Activated CD4-positive, alpha-beta memory T cell treated with anti-CD3 and anti-CD28 coated beads, Interleukin-2, amount 10 ng/mL, durations not matched to agents 7 days and 5 days (primary cell): ENCODE measurements at places on chromosomes 12 and 14.

DNA sequence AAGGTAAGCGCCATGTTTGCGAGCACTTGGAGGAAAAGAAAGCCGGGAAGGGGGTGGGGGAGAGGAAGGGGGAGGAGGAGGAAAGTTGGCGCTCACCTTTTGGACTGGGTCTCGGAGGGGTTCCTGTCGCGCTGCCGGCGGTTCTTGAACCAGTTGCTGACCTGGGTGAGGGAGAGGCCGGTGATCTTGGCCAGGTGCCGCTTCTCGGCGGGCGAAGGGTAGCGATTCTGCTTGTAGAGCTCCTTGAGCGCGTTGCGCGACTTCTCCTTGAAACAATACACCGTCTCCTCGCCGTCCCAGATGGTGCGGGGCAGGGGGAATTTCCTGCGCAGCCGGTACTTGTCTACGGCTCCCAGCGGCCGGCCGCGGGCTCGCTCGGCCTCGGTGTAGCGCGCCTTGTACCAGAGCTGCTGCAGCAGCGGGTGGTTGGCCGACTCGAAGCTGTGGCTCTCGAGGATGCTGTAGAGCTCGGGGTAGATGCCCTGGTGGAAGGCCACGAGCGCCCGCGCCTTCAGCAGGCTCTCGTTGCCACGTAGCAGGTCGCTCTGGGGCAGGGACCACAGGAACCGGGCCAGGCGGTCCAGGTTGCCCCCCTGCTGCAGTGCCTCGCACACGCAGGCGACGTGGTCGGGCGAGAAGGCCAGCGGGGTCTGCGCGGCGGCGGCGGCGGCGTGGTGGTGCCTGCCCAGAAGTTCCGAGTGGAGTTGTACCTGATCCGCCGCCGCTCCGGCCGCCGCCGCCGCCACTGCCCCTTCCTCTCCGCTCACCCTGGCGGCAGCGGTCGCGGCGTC is 840 bp downstream of the SIX4 start:
- peaks cover 30% of the 10 kb centered on the region for H3K4me1 ChIP-seq
- H3K27me3 ChIP-seq: peaks cover 73% of the 10 kb centered on the region

DNA sequence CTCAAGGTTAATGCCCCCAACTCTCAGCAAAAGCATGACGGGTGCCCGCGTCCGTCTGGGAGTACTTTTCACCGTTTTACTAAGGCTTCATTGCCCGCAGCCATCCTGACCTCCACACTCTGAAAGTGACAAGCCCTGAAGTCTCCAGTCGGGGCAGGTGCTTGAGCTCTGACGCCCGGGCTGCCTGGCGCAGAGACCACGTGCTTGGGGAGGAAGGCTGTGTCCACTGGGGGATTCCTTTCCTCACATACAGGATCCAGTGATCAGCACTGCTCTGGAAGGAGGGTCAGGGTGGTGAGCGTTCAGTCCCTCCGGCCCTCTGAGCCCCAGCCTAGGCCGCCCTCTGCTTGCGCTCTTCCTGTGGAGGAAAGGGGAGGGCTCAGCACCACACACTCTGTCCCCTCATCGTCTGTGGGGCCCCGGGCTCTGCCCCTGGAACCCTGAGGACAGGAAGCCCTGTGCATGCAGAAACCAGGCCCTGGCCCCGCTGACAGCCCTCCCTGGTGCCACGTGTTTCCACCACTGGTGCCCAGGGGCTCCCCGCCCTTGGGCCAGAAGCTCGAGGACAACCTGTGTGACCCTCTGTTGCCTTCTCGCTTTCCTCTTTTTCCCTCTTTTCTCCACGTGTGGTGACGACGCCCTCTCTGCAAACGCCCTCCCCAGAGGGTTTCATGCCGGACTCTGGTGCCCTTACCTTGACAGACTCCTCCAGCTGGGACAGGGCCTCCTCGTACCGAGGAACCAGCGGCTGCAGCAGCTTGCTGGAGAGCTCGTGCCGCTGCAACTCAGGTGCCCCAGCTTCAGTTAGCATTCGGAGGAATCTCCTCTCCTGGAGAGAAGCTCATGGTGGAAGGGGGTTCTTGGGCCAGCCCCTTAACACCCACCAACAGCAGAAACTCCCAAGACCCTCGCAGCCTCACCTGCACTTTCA is 4.9 kb downstream of the DDX51 start:
- no peak overlapping the region for H3K27ac ChIP-seq
- peaks cover 11% of the 10 kb centered on the region for H3K4me1 ChIP-seq
- H3K4me3 ChIP-seq: no peak overlapping the region
- DNase-seq: no peak
- H3K27me3 ChIP-seq: no peaks in the 10 kb centered on the region
- peaks cover 28% of the 10 kb centered on the region for H3K36me3 ChIP-seq

DNA sequence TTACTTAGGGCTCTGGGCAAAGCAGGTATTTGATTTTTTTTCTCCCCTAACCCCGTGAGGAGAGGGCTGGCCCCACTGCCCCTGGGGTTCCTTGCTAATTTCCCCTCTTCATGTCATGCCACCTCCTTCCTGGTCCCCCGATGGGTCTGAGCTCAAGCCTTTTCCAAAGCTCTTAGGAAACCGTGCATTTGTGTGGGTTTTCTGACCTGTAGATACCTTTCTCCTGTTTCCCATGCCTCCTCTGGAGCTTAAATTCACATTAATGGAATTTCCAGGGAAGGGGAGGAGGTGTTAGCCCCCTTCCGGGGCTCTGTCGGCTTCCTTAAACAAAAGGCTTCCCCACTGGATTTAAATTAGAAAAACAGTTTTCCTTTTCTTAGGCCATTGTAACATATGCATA is 12.6 kb downstream of the SFSWAP start:
- DNase-seq: no peak
- no peaks in the 10 kb centered on the region for H3K27me3 ChIP-seq
- H3K4me3 ChIP-seq: no peak overlapping the region
- H3K27ac ChIP-seq: no peak overlapping the region
- H3K36me3 ChIP-seq: peaks cover 76% of the 10 kb centered on the region

GRCh38 chr14:21313512-21313911 is 33.6 kb downstream of the RPGRIP1 start:
- H3K27ac ChIP-seq: no peak overlapping the region
- H3K36me3 ChIP-seq: no peaks in the 10 kb centered on the region
- no peak for DNase-seq

GRCh38 chr14:95460647-95461478 is 55.6 kb downstream of the SYNE3 start:
- H3K4me1 ChIP-seq: peaks cover 35% of the 10 kb centered on the region
- H3K4me3 ChIP-seq: no peak overlapping the region
- peak overlapping the region; percentile 26 for H3K27ac ChIP-seq
- peaks cover 64% of the 10 kb centered on the region for H3K36me3 ChIP-seq
- no peak for DNase-seq
- H3K27me3 ChIP-seq: no peaks in the 10 kb centered on the region

DNA sequence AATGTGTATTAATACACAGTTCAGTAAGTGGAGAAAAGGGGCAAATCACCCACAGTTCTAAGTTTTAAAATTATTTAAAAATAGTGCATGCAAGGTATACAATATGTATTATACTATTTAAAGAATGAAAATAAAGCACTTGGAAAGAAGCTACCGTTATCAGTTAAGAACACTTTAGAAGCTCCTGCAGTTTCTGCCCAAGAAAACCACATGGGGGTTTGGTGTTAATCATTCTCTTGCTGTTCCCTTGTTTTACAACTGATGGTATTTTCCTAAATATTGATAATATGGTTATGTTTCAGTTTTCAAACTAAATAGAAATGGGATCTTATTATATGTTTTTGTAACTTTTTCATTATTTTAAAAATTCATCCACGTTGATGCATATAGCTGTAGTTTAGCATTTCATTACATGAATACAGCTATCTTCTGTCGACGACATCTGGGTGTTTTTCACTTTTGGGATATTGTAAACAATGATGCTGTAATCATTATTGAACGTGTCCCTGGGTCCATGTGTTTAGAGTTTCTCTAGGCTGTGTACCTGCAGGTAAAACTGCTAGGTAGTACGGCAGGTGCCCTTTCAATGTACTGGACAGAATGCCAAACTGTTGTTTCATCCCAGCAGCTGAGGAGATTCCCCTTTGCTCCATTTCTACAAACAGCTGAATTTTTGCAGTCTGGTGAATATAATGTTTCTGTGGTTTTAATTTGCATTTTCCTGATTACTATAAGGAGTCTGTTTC is 64.1 kb downstream of the APPL2 start:
- no peak overlapping the region for H3K4me3 ChIP-seq
- peaks cover 55% of the 10 kb centered on the region for H3K36me3 ChIP-seq
- no peak overlapping the region for H3K27ac ChIP-seq
- no peak for DNase-seq
- no peaks in the 10 kb centered on the region for H3K27me3 ChIP-seq
